ENCODE measurements at places on chromosomes 3 and 15.

DNA sequence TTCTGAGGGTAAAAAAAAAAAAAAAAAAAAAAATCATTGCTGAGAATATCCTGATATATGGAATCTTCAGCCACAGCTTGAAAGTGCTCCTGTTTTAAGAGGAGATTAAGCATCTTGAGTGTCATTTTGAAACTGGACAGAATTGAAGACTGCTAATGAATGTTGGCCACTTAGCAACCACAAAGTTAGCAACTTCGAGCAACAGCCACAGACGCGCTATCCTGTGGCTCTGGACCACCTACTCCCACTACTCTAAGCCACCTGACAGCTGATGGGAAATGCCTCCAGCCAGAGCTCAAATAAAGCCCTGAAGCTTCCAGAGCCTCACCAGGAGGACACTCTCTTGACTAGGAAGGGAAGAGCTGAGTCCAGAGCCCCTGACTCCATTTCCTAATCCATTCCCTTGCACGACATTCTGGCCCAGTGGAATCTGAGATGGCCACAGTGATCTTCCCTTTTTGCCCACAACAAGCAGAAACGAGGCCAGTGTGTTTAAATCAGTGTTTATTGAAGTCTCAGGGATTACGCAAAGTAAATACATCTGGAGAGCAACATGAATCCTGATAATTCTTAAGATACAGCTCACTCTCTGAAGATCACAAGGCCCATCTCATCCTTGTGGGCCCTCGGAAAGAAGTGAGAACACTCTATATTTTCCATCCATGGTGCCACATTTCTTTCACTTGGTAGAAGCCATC is 58.6 kb downstream of the TMEM212 start:
- DNase-seq, result no peak

- no peak for DNase-seq
Observed at GRCh38 chr3:41222501-41222900, 23.2 kb downstream of the CTNNB1 start.

GRCh38 chr3:89527736-89528305 is 420.4 kb downstream of the EPHA3 start:
- no peak for DNase-seq

- DNase-seq, result no peak
Observed at GRCh38 chr3:173044998-173045397, 96.0 kb downstream of the SPATA16 start.

DNA sequence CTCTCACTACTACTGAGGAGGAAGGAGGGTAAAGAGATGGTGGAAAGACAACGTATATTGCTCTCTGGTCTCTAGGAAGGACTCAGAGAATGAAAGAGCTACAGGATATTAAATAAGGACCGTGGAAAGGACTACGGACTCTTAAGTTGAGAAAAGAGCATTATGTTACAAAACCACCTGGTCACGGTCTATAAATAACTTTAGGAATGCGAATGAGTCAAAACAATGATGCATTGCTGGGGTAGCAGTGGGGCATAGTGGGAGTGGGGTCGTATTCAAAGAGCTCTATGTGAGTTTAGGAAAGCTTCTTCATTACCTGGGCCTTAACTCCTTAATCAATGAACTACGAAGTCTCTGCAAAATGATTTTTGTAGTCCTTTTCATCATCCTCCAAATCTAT is 295.7 kb upstream of the SOX14 start:
- no peak for DNase-seq

DNA sequence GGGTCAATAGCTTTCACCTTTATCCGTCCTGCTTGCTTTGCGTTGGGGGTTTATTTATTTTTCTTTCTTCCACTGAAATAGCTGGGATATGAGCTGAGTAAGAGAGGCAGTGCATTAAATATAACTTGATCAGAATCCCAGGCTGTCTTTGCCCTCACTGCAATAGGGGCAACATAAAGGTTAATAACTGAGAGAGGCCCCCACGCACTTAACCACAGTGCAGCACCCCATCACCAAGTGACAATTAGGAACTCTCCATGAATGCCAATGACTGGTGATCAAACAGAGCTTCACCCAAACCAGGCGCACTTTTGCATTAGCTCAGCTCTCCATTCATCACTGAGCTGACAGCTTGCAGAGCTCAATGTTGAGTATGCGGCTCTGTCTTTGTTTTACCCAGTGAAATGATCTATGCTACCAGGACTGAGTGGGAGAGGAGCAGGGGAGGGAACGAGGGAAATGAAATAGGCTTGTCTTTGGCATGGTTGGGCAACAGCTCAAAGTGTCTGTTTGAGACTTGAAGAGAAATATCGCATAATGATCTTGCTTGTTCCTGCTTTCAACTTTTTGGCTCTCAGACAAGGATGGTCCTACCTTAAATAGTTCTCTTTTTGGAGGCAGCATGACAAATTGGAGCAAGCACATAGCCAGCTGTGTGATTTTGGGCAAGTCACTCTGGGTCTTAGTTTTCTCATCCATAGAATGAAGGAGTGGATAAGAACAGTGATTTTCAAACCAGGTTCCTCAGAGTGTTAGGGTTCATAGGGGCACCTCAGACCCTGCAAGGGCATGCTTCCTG is 14.5 kb upstream of the GLCE start:
- DNase-seq, result no peak

DNA sequence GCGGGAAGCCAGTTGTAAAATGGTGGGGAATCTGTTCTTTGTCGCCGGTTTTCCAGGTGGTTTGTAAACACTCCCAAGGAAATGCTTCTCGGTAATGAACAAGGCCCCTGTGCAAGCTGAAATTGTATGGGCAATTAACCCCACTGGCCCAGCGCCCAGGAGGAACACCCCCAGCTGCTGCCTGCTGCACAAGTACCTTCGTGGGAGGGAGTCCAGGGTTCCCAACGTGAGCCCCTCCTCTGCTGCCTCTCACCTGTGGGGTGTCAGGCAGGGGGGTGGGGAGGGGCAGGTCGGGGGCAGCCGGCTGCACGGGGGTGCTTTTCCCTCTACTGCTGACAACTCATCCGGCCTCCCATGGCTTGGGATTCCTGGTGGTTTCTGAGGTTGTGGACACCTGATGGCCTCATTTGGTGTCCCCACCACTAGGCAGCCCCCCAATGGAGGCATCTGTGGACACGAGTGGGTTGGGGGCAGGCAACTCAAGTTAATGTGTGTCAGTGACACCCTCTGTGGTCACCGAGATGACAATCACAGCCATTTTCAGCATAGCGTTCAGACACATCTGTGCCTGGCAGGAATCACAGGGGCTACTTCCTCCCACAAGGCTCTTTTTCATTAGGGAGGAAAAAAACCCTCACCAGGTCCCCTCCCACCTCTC is 35.6 kb upstream of the PRR23E start:
- no peak for DNase-seq

- DNase-seq, result no peak
Observed at GRCh38 chr3:66052721-66053549, 14.2 kb upstream of the MAGI1 start.

- no peak for DNase-seq
Observed at GRCh38 chr3:186471771-186472170, 72.4 kb downstream of the CRYGS start.

GRCh38 chr3:18864933-18865731 is 283.2 kb upstream of the KCNH8 start:
- no peak for DNase-seq

DNA sequence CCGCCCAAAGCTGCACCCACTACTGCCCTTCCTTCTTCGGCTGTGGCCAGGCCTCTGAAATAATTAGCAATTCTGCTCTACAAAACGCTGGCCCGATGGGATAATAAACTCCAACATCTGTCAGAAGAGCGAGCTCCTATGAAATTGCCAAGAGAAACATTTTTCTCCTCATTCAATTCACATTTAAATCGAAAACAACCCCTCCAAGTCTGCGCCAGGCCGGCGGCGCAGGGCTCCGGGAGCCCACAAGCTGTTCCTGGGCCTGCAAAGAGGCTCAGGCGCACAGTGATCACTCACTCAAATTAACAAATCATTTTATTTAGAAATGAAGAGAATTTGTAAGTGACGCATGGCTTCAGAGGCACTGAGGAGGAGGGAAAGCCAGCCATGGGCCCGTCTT is 55.3 kb upstream of the TMEM115 start:
- no peak for DNase-seq

DNA sequence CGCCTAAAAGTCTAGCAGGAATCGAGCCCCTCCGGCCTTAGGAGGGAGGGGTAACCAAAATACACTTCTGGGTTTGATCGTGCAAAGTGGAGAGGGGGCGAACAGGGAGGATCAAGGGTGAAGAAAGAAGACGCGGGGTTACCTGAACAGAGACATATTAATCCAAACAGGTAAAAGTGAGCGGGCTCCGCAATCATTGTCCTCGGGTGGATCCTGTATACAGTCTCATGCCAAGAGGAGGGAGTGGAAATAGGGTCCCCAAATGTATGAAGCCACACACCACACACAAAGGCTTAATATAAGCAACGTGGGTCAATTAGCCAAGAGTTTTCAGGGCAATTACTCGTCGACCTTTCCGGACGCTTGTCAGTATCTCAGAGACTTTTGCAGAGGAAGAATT is 749.5 kb downstream of the ROBO1 start:
- no peak for DNase-seq

GRCh38 chr3:131944676-131945075 is 90.1 kb downstream of the CPNE4 start:
- DNase-seq, result no peak

- DNase-seq, result no peak
Observed at GRCh38 chr3:157529751-157530150, 26.5 kb upstream of the VEPH1 start.

- no peak for DNase-seq
Observed at GRCh38 chr3:72748659-72749058, 99.6 kb downstream of the SHQ1 start.

DNA sequence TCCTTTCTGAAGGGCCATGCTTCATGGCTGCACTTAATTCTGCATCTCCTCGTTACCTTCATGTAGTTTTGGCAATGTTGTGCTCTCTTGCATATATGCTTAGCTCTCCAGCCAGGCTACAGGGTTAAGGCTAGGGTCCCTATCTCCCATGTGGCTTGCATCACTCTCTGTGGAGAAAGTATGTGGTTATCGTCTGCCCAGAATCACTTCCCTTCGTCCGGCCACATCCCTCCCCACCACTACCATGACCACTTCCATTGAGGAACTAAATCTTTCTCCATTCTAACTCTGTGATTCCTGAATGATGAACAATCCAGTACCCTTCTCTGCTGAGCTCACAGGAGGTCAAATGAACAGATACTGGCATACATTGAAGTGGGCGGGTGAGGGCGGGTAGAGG is 34.0 kb downstream of the WWTR1 start:
- DNase-seq, result no peak

GRCh38 chr3:127651516-127652172 is 21.1 kb upstream of the ABTB1 start:
- no peak for DNase-seq

DNA sequence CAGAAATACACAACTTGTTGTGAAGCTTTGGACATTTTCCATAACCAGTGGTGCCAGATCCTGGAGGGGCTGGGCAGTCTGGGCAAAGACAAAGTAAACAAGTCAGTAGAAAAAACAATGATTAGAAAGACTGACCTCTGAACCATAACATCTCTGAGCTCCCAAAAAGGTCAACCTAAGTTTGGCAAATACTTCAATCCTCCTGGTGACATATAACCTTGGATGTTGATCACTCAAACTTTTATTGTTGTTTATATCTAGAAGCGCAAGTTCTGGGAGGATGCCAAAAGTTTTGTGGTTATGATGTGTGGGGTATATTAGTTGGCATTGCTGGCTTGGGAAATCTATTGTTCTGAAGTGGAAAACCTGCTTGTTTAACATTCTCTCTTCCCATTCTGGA is 257.7 kb downstream of the DIPK2A start:
- no peak for DNase-seq

GRCh38 chr15:41285285-41285684 is 47.1 kb downstream of the OIP5 start:
- no peak for DNase-seq

GRCh38 chr3:178152031-178152806 is 384.0 kb upstream of the KCNMB2 start:
- no peak for DNase-seq

DNA sequence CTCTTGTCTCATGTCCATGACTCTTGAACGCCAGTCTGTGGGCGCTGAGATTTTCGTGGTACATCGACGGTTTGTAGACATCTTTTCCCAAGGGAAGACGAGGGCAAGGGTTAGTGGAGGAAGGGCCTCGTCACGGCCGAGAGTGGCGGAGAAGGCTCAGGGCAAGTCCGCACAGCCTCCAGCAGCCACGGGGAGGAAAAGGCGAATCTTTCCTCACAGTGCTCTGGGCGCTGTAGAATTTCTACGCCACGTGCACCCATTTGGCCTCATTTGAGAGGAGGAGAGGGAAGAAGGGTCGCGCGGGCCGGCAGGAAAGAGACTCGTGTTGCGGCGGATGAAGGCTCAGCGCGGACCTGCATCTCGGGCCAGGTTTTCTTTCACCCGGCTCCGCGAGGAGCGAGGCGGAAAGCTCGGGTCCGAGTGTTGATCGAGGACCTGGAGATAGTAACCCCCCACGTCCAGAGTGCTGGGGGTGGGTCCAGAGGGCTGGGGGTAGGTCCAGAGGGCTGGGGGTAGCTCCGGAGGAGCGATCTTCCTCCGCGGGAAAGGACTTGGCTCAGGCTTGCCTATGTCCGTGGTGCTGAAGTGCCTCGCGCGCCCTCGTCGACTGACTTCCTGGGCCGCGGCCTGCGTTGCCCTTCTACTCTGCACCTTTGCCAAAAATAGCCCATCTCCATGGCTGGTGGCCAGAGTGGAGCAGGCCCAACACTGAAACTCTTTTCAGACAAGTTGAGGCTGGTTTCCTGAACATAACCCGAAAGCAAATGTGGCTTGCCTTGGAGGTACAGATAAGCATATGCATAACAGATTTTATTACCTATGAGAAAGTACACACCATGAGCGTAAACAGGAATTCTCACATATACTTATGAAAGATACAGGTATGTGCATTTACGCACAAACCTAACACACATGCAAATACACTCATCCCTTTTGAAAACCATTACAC is 1.1 kb downstream of the SLC35G2 start:
- DNase-seq, result peak; percentile 45

DNA sequence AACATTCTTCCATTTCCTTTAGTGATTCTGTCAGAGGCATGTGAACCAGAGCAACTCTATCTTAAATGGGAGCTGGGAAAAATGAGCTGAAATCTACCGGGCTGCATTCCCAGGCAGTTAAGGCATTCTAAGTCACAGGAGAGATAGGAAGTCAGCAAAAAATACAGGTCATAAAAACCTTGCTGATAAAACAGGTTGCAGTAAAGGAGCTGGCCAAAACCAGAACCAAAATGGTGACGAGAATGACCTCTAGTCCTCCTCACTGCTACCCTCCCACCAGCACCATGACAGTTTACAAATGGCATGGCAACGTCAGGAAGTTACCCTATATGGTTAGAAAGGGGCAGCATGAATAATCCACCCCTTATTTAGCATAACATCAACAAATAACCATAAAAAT is 66.4 kb downstream of the B3GALNT1 start:
- no peak for DNase-seq

- no peak for DNase-seq
Observed at GRCh38 chr3:125651244-125651643, 55.9 kb upstream of the OSBPL11 start.

DNA sequence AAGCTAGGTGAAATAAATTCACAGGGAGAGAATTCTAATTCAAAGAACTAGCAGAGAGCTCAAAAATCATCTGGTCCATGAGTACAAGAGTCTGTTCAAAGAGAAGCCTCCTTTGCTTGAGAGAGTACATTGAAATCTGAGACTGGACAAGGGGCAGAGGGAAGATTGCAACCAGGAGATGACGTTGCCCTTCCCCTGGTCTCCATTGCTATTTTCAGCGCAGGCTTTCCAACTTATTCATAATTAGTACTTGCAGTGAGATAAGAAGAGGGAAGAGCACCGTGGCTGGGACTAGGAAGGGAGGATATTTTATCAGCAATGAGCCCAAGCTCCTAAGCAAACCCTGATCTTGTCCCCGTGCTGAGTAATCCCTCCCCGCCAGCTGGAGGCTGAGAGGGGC is 251.8 kb upstream of the RORA start:
- no peak for DNase-seq

- no peak for DNase-seq
Observed at GRCh38 chr15:64774629-64775493, 528 bp downstream of the RBPMS2 start.

Measured in activated CD4-positive, CD25-positive, alpha-beta regulatory T cell treated with anti-CD3 and anti-CD28 coated beads, Interleukin-2, amount 50 U/mL, for 72 hours (primary cell).